Karpas-422 (cell line): ENCODE measurements at places on chromosomes 4 and X. TPM values are rescaled to one million over a fixed set of nuclear protein-coding genes. Genes with fewer than 3 reads are reported as not detected.

The ASB12 gene
- total RNA-seq, result 0.41 and 0.51 TPM in 2 replicates

The PRDM5 gene
- 1.4 TPM in 1 of 2 replicates, not detected in the other for total RNA-seq

The LETM1 gene
- 25.2 and 75.1 TPM in 2 replicates for total RNA-seq

The TRO gene
- not detected in 2 replicates for total RNA-seq

The EPGN gene
- total RNA-seq, result not detected in 2 replicates

The HSFX4 gene
- not detected in 2 replicates for total RNA-seq

The PAGE2 gene
- not detected in 2 replicates for total RNA-seq

The EDNRA gene
- not detected in 2 replicates for total RNA-seq

The CYSLTR1 gene
- total RNA-seq, result 1.2 and 2.2 TPM in 2 replicates
